Tibial nerve (tissue), 4 donors: ENCODE measurements at places on chromosomes 3 and 15.

GRCh38 chr3:140601881-140602280, 76.0 kb upstream of the TRIM42 start:
- no peak for DNase-seq

DNA sequence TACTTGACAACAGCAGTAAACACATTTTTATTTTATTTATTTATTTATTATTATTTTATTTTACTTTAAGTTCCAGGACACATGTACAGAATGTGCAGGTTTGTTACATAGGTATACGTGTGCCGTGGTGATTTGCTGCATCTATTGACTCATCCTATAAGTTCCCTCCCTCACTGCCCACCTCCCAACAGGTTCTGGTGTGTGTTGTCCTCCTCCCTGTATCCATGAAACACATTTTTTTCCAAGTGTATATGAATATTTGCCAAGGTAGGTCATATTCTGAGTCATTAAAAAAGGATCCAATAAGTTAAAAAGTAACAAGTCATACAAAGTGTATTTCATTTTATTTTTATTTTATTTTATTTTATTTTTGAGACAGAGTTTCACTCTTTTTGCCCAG, 567.3 kb upstream of the KCNMB2 start:
- no peak for DNase-seq

DNA sequence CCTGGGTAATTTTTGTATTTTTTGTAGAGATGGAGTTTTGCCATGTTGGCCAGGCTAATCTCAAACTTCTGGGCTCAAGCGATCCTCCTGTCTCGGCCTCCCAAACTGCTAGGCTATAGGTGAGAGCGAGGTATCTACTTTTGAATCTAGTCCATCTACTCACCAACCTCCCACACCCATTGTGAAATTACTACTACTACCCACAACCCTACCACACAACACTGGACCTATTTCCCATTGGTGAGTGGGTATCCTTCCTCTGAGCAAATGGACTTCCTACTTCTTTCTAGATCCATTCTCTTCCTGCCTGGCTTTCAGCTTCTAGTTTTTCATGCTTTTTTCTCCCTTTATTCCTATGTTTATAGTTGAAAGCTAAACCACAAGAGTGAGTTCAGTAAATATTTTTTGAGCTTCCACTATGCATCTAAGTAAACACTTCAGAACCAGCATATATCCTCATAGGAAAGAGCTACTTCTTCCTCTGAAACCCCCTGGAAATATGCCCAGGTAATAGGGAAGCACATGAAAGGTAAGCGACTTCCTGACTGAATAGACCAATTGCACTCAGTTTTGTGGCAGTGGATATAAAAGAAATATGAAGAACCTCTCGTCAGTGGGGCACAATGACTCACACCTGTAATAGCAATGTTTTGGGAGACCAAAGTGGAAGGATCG, 39.1 kb downstream of the MYO1E start:
- DNase-seq: no peak

DNA sequence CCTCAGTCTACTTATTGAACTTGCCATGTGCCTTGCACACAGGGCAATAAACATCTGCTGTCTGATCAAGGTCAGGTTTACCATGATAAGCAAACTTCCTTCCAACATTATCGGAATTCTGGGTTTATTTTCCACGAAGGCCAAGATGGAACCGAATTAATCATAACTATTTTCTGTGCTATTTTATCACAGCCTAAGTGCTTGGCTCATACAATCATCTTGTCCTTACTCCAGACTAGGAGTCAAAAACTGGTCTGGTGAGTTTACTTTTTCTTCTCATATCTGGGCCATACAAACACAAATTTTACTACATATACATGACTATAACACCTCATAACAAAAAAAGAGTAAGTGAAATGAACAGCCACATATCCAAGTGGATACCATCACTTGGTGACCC, 2.3 kb downstream of the FBN1 start:
- no peak for DNase-seq

DNA sequence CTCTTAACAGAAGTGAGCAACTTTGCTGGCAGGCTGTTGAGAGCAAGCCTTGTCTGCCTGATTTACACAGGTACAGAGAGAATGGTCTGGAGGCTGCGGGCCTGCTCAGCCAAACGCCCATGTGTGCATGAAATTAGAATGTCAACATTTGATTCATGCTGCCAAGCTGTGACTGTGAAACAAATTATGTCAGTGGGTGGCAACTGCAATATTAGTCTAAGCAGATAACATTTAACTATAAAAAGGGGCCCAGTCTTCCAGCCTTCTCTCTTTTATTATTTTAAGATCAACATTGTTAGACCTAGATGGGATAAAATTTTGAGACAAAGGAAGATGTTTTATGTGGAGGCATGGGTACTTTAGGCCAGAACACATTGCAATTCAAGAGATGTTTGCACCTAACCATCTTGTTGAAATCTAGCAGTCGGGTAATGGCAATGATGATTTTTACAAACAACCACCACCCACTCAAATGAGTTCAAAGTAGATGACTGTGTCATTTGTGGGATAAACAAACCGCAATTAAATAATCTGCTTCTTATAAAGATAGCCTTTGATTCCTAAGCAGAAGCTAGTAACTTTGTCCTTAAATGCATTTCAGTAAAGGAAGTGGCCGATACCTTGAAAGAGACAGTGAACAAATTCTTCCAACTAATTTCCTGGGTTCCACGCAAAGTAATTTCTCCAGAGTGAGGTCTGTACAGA, 70.2 kb downstream of the FOXB1 start:
- no peak for DNase-seq
